ENCODE measurements at places on chromosomes 6 and 20.

DNA sequence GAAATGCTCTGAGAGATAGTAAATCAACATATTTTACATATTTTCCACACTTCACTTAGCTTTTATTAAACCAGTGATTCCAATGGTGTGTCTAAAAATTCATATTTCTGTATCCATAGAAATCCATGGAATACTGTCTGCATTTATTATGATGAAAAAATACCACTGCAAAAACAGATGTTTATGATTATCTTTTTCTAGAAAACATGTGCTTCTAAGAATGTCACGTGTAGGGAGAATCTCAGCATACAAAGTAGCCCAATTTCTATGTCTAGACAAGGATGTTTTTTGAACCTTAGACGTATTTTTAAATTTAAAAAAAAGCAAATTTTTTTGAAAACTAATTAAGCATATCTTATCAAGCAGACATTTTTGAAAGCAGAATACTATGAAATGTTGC lies 622.4 kb downstream of the TENT5A start:
- DNase-seq = no peak

DNA sequence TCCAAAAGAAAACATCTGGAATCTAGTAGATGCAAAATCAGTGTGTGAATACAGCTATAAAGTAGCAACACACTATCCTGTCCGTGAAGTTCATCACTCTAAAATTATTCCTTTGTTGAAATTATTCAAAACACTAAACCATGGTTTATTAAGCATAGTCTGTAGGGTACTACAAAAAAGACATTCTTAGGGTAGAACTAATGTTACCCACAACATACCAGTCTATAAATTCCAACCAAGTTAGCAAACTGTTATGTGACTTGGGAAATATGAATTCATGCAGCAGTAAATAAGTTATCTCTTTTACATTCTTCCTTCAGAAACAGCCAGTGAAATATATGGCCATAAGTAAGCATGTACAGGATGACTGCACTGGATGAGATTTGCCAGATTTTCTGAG lies 580.3 kb upstream of the ADGRB3 start:
- DNase-seq = no peak

- no peak for DNase-seq
Observed at GRCh38 chr6:45946887-45947286, 68.8 kb downstream of the CLIC5 start.

DNA sequence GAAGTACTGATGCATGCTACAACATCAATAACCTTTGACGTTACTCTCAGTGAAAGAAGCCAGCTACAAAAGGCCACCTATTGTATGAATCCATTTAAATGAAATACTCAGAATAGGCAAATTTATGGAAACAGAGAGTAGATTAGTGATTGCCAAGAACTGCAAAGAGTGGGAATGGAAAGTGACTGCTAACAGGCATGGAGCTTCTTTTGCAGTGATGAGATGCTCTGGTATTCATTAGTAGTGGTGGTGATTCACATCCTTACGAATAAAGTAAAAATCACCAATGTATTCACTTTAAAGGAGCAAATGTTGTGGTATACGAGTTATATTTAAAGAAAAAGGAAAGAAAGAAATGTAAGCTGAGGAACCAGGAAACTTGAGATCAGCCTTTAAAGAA lies 126.8 kb upstream of the SAMD5 start:
- no peak for DNase-seq

GRCh38 chr6:112231594-112232060 lies 22.7 kb downstream of the LAMA4 start:
- DNase-seq = peak; percentile 45

Measured in NCI-H748 treated with DMSO at 0.1 percent for 48 hours (cell line).